Activated naive CD8-positive, alpha-beta T cell treated with anti-CD3 and anti-CD28 coated beads for 36 hours (primary cell): ENCODE measurements at places on chromosomes 16 and 17.

- peak overlapping the region; percentile 12 for H3K27ac ChIP-seq
- no peak for DNase-seq
- no peak overlapping the region for H3K4me3 ChIP-seq
These were observed 53.2 kb downstream of the NQO1 start for GRCh38 chr16:69672998-69673713.

- no peaks in the 10 kb centered on the region for H3K4me1 ChIP-seq
- no peak overlapping the region for H3K4me3 ChIP-seq
- no peak for DNase-seq
- no peaks in the 10 kb centered on the region for H3K36me3 ChIP-seq
- no peak overlapping the region for H3K27ac ChIP-seq
These were observed 156.7 kb downstream of the ZNF423 start for GRCh38 chr16:49698931-49699840.

GRCh38 chr17:7465597-7466275 lies 13.7 kb downstream of the ZBTB4 start:
- H3K4me1 ChIP-seq = peaks cover 20% of the 10 kb centered on the region
- H3K27ac ChIP-seq = no peak overlapping the region
- H3K4me3 ChIP-seq = no peak overlapping the region
- no peak for DNase-seq
- peaks cover 11% of the 10 kb centered on the region for H3K36me3 ChIP-seq

DNA sequence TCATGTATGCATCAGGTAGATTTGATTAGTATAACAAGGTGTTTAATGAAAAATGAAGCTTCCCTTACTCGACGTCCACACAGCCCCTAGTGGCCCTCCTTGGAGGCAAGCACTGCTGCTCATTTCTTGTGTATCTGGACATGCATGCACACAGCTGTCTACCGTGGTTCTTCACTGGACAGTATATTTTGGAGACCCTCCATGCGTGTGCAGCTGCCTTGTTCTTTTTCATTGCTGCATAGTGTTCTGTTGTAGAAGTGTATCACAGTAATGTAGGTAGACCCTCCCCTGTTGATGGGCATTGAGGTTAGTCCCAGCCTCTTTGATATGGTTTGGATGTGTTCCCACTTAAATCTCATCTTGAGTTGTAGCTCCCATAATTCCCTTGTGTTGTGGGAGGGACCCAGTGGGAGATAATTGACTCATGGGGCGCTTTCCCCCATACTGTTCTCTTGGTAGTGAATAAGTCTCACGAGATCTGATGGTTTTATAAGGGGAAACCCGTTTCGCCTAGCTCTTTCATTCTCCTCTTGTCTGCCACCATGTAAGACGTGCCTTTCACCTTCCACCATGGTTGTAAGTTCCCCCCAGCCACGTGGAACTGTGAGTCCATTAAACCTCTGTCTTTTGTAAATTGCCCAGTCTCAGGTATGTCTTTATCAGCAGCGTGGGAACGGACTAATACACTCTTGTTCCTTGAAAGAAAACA lies 6.3 kb downstream of the CMIP start:
- peak overlapping the region; percentile 61 for H3K4me3 ChIP-seq
- no peak for DNase-seq
- H3K27ac ChIP-seq = peak overlapping the region; percentile 86
- no peaks in the 10 kb centered on the region for H3K27me3 ChIP-seq
- peaks cover 72% of the 10 kb centered on the region for H3K4me1 ChIP-seq

GRCh38 chr16:1963806-1964505 lies 670 bp downstream of the RPS2 start:
- peak overlapping the region; percentile 89 for H3K27ac ChIP-seq
- peak overlapping the region; percentile 96 for H3K4me3 ChIP-seq
- H3K36me3 ChIP-seq = peaks cover 57% of the 10 kb centered on the region
- DNase-seq = no peak
